HTR-8/SVneo (cell line): ENCODE measurements at places on chromosomes 4 and X.

DNA sequence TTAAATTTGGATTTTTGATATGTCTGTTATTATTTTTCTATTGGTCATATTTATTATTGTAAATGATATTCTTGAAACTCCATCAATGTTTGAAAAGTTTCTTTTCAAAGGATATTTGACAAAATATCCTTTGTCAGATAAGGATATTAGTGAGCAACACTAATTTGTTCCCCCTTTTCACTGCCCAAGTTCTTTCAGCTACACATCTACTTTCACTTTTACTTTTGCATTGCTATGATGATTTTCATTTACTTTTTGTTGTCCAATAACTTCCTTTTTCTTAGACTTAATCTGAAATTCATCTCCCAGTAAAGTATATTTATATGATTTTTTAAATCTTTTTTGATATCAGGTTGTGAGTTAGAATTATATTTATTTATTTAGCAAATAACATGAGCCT is 542.3 kb upstream of the ADGRL3 start:
- DNase-seq: no peak

GRCh38 chrX:104084534-104085277 is 8.7 kb upstream of the TMSB15C start:
- no peak for DNase-seq

DNA sequence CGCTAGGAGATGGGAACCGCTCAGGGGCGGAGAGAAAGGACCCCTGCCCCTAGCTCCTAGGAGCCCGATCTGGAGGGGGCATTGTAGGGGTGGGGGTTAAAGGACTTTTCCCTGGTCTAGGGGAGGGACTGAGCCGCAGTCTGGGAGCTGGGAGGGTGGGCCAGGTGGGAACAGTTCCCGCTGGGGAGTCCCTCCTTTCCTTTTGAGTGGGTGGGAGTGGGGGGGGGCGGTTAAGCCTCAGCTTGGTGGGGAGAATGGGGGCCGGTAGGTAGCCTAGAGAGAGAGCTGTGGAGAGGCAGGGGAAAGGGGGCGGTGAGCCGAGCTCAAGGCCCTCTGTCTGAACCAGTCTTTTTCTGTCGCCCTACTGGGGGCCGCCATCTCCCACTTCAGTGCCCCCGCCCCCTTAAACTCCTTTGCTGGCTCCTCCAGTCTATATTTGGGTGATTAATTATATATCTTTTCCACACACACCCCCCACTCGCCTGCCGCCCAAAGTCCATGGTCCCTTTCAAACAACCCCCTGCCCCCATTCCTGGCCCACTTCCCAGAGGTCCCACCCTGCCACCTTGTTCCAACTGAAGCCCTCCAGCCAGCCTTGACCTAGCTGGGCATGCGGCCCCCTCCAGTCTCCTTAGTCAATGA is 822 bp downstream of the ZNF275 start:
- DNase-seq: no peak

GRCh38 chr4:56637791-56638190 is 43.3 kb downstream of the HOPX start:
- DNase-seq: no peak

DNA sequence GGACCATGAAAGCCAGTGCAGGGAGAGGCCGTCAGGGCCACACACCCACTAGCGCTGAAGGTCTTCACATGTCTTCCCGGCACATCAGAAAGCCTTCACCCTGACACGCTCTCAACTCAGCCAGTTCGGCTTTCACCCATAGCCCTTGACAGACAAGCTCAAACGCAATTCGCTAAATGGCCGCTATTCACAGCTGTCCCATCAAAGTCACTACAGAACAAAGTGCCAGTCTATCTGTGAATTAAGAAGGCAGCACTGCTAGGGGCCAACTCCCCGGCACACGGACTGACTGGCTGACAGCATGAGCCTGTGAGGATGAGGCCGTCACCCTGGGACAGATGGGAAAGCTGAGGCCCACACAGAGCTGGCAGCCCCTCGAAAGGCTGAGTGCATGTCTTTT is 45.7 kb downstream of the ACOX3 start:
- no peak for DNase-seq

DNA sequence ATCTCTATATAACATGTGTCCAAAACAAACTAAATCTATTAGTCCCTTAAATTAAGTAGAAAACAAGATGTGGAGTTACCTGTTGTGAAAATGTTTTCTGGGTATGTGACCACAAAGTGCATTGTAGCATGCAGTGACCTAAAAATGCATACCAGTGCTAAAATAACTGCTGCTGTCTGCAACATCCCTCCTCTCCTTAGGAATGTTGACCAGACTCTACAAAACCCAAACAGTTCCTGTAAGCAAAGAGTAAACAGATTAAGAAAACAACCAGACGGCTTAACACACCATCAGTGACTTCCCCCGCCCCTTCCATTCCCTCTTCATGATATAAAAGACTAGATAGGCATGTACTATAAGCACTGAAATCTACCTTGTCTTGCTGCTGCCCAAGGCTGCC is 15.8 kb upstream of the RAB33B start:
- no peak for DNase-seq
